ENCODE measurements at places on chromosomes 16 and 17.

DNA sequence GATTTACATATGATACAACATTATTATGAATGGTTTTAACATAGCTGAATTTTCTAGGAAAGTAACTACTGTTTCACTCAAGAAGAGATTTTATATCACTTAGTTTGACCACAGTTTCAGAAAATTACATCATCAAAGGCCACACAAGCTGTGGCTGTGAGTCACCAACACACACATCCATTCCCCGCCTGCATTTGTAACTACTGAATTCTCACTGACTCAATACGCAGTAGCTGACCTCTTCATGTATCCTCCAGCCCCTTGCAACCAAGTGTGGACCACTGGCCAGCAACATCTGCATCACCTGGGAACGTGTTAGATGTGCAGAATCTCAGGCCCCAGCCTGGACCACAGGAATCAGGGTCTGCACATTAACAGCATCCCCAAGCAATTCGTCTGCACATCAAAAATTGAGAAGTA is 197.6 kb downstream of the XYLT1 start:
- DNase-seq = peak; percentile 63

DNA sequence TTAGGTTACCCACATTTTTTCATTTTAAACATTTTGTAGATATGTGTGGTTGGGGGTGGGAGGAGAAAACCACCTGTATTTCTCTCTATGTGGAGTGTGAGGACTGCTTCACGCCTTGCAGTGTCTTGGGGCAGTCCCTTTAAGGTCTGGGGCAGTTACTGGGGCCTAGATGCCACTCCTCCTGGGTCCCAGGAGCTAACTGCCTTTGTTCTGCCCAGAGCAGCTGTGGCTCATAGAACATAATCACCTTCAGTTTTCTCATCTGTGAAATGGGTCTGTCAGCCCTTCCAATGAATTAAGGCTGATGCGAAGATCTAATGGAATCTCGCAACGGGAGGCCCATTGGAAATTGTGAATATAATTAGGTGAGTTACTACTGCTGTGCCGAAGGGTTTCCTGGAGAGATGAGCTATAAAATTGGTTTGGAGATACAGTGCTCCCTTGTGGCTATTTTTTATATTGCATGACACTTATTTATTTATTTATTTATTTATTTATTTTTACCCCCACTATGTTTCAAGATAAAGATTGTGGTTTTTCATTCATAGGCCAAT is 22.9 kb downstream of the DHRS7C start:
- no peak for DNase-seq

GRCh38 chr16:10617662-10618420 is 37.4 kb upstream of the EMP2 start:
- DNase-seq = no peak

DNA sequence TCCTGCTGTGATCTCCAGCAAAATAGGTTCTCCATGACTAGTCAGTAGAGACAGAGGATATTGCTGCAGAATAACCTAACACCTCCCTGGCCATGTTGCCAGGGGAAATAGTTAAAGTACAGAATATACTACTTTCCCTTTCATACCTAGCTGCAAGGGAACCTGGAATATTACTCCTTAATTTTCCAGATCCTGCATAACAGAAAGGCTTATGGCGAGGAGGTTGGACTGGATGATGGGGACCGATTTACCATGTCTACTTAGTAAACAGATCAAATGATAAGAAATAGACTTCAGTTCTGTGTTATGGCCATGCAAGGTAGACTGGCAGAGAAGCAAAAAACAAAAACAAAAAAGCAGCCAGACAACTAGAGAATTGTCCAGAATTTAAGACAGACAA is 117.4 kb downstream of the MSI2 start:
- DNase-seq = no peak

- peak; percentile 61 for DNase-seq
Observed at GRCh38 chr16:15434425-15435215, at the start of gene BMERB1. Gene BMERB1 (plus strand): TSS chr16:15434588. CDS start chr16:15434654, 66 bp downstream.

- DNase-seq = no peak
Observed at GRCh38 chr16:18803569-18804462, 2.5 kb upstream of the ARL6IP1 start.

DNA sequence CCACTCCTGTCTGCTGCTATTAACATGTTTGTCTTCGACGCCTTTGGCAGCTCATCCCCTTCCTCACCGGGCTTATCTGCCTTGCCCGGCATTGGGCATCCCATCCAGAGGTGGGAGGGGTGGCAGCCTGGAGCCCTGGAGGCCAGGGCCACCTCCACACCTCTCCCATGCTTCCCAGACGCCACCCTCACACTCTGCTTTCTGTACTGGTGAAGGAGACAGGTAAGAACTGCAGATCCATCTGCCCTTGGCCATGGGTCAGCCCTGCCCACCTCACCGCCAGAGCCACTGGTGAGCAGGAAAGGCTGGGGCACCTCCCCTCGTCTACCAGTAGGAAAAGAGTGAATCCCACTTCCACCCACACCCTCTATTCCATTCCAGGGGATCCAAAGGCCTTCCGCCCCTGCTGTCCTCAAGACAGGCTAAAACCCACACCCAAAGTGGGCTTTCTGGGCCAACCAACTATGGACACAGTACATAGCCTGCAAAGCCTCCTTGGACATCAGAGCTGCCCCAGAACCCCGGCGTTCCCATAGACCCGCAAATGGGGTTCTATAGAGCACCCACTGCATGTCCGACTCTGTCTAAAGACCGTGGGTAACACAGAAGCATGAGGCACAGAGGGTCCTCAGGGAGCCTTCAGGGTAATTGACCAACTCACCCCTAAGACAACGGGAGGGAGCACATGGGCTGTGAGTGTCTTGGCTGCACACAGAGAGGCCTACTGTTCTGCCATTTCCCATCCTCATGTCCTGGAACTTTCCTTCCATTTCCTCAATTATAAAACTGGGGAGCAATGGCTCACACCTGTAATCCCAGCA is 23.4 kb upstream of the RBFOX3 start:
- no peak for DNase-seq

GRCh38 chr16:82891918-82892317 is 265.1 kb downstream of the CDH13 start:
- no peak for DNase-seq

GRCh38 chr16:79172976-79173500 is 427.5 kb downstream of the MAF start:
- no peak for DNase-seq

- DNase-seq = peak; percentile 37
Observed at GRCh38 chr16:72172105-72173034, at the start of gene PMFBP1. Gene PMFBP1 (minus strand): TSS chr16:72172155. CDS start chr16:72171208, 947 bp downstream.

- DNase-seq = no peak
Observed at GRCh38 chr17:37037590-37038155, 88.9 kb downstream of the AATF start.

GRCh38 chr17:64150237-64151015 is 20.5 kb upstream of the ERN1 start:
- no peak for DNase-seq

DNA sequence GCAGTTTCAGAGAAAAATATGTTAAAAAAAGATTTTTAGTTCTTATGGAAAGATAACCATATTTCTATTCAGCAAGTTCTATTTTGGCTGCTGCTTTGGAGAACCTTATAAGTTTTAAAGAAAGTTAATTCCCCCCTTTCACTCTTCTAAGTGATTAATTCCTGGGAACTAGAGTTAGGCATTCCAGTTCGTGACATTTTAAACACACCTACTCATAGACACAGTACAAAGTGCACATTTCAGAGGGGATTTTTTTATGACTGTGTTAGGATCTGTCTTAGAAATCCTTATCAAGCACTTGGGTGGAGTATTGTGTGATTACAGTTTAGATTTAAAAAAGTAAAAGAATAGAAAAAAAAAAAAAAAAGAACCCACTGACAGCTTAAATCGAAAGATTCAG is 3.5 kb upstream of the CDH11 start:
- no peak for DNase-seq

DNA sequence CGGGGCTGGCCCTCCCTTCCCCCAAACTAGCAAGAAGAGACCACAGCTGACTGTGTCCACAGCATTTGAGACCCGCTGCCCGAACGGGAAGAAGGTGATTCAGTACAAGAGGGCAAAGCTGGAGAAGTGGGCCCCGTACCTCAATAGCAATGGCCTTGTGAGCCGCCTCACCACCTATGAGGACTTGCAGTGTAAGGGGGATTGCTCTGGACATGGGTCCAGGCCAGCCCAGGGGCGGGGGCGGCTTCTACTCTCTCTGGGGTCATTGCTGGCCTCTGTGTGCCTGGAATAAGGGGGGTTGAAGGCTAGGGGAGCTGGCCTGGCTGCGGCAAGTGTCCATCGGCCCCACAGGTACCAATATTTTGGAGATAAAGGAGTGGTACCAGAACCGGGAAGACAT is 12.9 kb upstream of the KATNB1 start:
- DNase-seq = no peak

DNA sequence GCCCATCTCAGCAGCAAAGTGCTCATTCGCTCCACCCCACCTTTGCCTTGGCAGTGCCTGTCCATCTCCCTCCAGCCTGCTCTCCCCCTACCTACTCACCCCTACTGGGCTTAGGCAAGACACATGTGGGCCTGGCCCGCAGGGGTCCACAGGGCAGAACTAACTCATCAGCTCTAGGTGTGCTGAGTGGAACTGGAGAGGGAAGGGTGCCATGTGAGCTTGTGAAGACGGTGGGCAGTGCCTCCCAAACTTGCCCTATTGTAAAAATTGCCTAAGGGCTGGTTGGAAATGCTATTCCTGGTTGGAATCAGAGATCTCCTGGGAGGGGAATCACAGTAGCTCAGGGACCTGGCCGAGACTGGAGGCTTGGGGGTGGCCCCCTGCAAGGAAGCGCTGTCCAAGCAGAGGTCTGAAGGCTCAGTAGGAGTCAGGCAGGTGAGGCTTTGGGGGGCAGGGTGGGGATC is 29.1 kb upstream of the TNS4 start:
- no peak for DNase-seq

- no peak for DNase-seq
Observed at GRCh38 chr17:37830151-37830993, 85.5 kb upstream of the HNF1B start.

DNA sequence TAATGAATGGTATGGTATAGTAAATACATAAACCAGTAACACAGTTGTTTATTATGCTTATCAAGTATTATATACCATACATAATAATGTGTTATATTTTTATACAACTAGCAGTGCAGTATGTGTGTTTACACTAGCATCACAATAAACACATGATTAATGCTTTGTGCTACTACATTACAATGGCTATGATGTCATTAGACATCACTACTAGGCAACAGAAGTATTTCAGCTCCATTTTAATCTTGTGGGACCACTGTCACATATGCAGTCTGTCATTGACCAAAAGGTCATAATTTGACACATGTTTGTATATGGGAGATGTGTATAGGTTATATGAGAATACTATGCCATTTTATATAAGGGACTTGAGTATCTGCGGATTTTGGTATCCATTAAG is 32.7 kb downstream of the TRIM37 start:
- no peak for DNase-seq

- no peak for DNase-seq
Observed at GRCh38 chr17:9217151-9218056, 196.1 kb downstream of the NTN1 start.

DNA sequence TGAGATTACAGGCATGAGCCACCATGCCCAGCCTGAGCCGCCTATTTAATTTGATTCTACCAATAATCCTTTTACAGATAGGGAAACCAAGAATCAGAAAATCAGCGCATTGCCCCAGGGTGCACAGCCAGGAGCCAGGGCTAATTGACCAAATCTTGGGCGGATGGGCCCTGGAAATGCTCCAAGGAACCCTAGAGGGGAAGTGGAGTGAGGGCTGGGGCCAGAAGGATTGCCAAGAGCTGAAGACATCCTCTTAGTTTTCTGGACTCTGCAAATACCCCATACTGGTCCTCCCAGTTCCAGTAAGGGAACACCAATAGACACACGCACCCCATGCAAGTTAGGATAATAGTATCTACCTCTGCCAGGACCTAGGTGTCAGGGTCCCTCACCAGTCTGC is 3.8 kb downstream of the FHOD1 start:
- DNase-seq = no peak

DNA sequence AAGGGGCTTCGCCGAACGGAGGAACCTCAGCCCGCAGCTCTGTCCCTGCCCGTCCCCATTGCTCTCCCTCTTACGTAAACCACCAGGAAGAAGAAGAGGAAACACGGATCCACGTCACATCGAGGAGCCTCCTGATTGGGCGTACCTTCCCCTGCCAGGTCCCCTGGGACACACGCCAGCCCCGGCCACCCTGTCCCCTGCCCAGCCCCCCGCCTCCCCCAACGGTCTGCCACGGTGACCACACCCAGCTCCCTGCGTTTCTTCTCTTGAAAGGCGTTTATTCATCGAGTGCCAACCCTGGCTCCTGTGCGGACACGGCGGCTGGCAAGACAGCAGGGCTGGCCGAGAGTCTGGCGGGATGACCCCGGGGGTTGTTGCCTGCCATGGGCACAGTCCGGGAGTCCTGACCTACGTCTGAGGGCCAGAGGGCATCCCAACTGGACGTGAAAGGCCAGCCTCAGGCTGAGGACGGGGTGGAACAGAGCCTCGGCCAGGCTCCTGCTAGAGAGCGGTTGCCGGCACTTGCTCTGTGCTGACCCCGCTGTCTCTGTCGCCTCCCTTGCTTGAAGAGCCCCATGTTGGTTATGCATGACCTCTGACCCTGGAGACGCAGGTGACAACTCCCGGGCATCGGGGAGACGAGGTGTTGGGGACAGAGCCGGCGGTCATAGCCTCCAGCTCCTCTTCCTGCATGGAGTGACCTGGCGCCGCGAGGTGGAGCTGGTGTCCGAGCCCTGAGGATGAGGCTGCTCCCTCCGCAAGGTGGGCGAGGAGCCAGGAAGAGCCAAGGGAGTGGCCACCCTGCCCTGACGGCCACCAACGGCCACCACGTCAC is 40.5 kb upstream of the ACSF3 start:
- peak; percentile 95 for DNase-seq

DNA sequence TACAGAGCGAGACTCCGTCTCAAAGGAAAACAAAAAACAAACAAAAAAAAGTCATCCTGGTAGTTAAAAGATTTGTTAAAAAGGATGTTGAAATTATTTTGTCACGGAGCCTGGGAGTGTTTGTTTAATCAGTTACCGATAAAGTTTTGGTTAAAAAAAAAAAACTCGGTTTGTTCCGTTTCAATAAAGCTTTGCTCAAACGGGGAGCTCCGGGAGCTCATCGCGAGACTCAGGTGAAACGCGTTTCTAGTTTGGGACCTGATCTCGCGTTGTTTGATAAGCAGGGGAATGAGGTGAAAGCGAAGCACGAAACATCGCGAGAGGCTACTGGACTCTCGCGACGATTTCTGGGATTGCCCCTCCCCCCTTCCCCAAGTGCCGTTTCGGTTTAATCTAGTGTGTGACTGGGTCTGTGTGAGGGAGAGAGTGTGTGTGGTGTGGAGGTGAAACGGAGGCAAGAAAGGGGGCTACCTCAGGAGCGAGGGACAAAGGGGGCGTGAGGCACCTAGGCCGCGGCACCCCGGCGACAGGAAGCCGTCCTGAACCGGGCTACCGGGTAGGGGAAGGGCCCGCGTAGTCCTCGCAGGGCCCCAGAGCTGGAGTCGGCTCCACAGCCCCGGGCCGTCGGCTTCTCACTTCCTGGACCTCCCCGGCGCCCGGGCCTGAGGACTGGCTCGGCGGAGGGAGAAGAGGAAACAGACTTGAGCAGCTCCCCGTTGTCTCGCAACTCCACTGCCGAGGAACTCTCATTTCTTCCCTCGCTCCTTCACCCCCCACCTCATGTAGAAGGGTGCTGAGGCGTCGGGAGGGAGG is at the start of gene CDK12:
CDK12 (plus strand) TSS at position 374 of the 813 bp plus-strand sequence. CDS start 586 bp downstream, outside the sequence.
- DNase-seq = peak; percentile 100

GRCh38 chr16:73056448-73056847 is 8.5 kb upstream of the ZFHX3 start:
- DNase-seq = no peak
